ENCODE measurements at places on chromosomes 16 and 17.

DNA sequence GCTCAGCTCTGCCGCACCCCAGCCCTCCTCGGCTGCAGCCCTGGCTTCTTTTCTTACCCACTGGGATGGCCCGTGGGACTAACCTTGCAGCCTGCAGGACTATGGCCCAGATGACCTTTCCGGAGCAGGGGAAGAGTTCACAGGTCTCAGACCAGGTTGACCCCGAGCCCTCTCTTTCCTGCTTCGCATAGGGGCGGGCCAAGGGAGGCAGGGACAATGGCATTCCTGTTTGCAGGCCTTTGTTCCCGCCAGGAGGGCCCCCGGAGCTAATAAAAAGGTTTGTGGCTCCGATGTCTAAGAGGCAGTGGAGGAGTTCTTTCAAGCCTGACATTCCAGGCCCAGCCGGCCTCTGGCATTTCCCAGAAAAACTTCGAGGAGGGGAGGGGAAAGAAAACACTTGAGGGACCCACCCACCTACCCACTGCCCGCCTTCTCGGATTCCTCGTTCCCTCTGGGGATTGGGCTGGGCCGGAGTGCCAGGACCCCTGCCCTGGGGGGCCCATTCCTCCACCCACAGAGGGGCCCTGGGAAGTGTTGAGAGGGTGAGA lies 5.8 kb upstream of the SOCS3 start:
- DNase-seq = no peak

DNA sequence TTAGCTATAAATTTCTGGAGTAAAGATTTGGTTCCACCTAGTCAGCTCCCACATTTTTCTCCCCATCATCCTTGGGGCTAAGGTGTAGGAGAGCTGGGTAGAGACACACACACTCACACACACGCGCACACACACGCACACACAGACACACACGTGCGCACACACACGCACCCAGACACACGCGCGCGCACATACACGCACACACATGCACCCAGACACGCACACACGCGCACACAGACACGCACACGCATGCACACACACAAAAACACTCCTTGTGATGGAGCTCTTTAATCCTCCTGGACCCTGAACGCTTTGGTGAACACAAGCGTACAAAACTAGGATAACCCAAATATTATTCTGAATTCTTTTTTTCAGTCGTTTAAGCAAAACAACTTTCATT lies 253.6 kb downstream of the C16orf95 start:
- DNase-seq = no peak

DNA sequence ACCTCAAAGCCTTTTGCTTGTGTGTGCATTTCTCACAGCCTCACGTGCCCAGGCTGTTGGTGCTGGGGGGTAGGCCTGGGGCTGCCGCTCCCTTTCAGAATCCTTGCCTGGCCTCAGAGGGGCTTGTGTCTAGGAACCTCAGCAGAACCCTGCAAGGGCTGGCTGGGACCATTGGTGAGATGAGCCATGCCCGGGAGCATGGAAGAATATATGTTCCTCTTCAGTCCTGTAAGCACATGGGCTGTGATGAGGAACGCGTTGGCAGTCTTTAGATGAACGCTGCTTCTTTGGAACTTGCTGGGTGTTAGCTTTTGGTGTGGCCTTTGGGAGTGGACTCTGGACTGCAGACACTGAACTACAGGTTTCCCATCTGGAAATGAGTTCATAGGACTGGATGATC lies 32.0 kb upstream of the SLC5A10 start:
- no peak for DNase-seq

GRCh38 chr17:83009414-83010205 lies 69.8 kb upstream of the METRNL start:
- no peak for DNase-seq

GRCh38 chr16:2938206-2938605 lies 25.9 kb upstream of the KREMEN2 start:
- no peak for DNase-seq

DNA sequence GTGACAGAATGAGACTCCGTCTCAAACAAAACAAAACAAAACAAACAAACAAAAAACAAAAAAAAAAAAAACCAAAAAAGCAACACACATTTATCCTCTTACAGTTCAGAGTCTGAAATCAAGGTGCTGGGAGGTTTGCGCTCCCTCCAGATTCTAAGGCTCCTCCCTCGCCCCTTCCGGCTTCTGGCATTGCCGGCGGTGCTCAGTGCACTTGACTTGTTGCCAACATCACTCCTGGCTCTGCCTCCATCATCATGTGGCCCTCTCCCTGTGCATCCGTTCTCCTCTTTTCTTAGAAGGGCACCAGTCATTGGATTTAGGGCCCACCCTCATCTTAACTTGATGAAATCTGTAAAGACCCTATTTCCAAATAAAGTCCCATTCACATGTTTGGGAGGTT lies 73.8 kb downstream of the RBFOX3 start:
- no peak for DNase-seq

DNA sequence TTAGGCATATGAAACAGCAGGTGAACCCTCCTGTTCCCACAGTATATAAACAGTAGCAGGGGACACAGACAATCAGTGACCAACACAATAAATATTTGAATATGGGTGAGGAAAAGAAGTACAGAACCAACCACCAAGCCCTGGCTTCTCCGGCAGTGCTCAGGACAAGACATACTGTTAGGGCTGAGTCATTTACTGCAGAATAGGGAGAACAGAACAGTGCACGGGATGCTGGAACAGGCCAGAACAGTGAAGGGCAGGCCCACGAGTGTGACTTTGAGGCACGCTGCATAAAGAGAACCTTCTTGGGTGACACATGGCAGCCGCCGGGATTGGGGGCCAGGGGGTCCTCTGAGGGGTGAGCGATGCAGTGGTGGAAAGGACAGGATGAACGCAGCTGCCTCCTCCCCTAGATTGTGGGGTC lies 160.4 kb downstream of the CMIP start:
- DNase-seq = no peak

DNA sequence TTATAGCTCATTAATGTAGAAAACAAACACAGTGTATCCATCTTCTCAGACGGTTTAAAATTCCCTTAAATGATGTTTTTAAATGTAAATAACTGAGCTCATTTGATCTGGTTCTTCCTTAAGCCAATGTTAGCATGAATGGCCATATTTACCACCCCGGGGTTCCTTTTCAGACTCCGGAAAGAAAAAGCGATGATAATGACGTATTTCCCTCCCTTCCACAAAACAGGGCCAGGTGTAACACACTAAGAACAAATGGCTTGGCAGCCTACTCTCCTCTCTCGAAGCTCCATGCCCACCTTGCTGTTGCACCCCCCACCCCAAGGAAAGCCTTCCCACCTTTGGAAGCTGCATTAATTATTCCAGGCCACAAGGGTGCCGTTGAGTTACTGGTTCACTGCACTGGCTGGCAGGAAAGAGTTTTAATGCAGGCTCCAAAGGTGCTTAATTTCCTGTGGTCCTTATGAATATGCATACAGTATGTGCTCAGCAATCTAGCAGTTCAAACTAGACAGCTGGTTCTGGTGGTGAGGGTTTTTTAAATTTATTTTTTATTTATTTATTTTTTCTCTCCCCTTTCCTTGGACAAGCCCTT lies 378.9 kb downstream of the WWOX start:
- no peak for DNase-seq

DNA sequence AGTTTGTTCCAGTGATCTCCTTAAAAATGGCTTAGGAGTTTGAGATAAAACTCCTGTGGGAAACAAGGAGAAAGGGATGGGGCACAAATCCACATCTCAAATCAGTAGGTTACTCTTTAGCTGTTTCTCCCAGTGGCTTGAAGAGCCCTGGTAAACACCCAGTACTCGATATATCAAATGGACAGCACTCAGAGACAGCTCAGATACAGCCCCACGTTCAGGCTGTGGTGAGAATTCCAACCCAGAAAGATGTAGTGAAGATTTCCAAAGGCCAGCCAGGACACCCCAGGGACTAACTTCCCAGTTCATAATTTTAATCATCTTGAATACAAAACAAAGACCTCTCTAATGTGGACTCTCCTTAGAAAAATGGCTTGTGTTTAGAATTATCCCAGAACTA lies 6.4 kb upstream of the VEZF1 start:
- DNase-seq = no peak

DNA sequence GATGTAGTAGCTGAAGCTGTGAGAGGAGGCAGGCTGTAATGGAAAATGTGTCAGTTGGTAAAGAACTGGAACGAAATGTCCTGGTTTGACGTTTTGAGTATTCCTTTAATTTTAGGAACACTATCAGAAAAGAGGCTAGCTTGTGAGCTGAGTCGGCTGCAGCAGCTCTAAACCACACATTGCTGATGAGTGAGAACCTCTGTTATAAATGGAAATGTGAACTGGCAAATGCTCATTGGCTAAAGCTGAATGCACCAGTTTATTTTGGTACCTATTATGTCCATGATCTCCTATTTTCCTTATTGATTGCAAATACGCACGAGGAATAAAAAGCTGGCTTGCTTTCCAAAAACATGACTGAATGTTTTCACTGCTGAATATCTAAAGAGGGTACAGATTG lies 11.0 kb upstream of the WIPI1 start:
- DNase-seq = no peak

DNA sequence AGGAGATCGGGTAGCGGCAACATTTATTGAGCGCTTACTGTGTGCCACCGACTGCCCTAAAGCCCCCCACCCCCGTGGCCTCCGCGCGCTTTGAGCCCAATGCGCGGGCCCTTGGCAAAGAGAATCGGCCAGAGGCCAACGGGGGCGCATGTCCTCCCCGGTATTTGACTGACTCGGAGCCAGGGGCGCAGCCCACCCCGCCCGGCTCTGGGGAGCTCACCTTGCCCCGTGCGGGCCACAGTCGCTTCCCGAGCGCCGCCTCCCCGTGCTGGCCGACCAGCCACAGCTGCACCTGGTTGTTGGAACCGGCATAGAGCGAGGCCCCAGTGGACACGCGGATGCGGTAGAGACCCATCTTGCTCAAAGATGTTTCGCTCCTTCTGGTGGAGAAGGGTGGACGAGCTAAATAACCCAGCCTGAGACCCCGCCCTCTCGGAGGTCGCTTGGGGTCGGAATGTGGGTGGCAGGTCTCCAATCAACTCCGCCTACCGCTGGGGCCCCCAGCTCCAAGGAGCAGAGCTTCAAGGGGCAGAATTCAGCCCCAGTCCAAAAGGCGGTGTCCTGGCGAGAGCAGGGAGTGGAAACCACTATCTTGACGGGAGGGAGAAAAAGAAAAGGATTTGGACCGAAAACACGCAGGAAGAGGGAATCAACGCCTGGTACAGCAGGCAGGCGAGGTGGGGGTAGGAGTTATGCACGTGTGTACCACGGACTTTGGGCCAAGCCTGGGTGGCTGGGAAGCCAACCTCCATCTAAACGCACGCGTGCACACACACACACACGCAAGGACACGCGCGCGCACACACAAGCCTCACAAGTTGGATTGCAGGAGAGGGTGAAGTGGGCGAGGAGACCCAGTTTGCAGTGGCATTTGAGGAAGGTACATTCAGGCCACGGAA lies at the start of gene ALOX15:
TSS of gene ALOX15 (minus strand) at position 382 of the 899 bp plus-strand sequence. CDS start at position 355, 27 bp downstream.
- no peak for DNase-seq

- no peak for DNase-seq
These were observed 71.7 kb downstream of the HLF start for GRCh38 chr17:55336426-55336825.

DNA sequence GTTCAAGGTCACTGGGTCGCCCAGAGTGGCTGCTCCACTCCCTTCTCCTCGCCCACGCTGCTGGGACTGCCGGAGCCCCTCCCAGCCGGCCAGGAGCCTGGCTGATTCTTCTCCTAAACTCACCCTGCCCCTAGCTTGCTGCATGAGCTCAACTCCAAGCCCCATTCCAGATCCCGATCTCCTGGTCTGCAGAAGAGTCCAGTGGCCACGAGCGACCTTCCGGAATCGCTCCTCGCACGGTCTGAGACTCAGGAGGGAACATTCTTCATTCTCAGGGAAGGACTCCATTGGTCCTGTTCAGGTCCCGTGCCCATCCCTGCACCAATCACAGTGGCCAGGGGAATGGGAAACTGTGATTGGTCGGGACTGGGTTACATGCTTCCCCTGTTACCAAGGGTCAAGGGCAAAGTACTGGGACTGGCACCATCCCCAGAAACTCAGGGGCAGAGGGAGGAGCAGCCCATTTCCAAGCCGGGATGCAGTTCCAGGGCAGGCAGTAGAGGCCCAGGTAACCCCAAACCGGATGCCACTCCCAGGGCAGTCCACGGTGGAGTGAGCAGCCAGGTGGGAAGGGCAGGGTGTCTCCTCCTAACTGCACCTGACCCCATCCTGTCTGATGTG lies 24.5 kb upstream of the CIBAR2 start:
- no peak for DNase-seq

- no peak for DNase-seq
These were observed 33.7 kb downstream of the SRCIN1 start for GRCh38 chr17:38571833-38572668.

- no peak for DNase-seq
These were observed 18.0 kb downstream of the ALOX12B start for GRCh38 chr17:8069587-8069860.

DNA sequence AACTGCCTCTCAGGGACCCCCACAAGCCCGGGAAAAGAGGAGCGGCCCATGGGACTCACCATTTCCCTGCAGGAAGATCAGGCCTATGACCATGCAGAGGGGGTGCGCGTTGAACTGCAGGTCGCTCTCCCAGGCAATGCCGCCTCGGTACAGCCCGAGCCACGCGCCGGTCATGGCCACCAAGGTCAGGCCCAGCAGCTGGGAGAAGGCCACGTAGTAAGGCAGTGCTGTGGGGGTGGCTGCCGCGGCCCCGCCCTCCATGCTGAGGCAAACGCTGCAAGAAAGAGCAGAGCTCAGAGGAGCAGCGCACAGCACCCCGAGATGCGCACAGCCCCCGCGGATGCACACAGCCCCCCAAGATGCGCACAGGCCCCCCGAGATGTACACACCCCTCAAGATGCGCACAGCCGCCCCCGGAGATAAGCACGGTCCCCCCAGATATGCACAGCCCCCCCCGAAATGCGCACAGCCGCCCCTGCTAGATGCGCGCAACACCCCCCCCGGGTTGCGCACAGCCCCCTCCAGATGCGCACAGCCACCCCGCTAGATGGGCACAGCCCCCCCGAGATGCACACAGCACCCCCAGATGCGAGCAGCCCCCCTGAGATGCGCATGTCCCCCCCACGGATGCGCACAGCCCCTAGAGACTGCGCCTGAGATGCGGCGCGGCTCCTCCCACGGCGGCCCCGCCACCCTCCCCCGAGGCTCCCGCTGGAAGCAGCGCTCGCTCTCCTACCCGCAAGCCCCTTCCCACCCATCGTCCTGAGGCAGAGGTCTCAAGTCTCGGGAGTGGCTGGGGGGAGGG lies 8.6 kb downstream of the CYB561 start:
- DNase-seq = no peak

Data from activated CD8-positive, alpha-beta memory T cell treated with anti-CD3 and anti-CD28 coated beads for 1 hour (primary cell).